ENCODE measurements at places on chromosomes 3 and 15.

DNA sequence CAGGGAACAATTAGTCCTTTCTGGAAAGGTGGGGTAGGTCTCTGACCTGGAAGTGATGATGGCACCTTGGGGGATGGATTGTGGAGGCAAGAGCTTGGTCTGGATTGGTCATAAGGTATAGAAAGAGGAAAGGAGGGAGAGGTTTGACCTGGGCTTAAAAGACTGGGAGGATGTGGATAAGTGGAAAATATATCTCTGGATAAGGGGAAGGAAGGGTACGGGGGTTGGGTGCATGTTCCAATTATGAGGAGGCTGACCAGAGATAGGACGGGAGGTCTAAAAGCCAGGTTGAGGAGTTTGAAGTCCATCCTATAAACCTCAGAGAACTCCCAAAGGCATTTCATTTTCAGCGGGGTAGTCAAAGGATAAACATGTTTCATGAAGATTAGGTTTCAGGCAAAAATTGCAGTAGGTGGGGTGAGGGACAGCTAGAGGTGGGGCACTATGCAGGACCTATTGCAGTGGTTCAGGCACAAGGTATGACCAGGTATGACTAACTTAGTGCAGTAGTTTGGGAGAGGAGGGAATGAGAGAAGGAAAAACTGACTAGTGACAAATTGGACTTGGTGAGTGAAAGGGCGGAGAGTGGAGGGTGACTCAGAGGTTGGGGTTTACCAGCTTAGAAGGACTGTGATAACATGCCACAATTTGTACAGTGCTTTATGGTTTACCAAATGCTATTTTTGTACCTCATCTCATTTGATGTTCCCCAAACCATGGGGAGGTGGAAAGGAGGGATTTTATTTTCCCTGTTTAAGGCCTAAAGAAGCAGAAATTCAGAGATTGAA, 10.7 kb downstream of the PDE8A start:
- DNase-seq: peak; percentile 26

GRCh38 chr3:73380735-73381532, 243.8 kb downstream of the PDZRN3 start:
- DNase-seq: no peak

DNA sequence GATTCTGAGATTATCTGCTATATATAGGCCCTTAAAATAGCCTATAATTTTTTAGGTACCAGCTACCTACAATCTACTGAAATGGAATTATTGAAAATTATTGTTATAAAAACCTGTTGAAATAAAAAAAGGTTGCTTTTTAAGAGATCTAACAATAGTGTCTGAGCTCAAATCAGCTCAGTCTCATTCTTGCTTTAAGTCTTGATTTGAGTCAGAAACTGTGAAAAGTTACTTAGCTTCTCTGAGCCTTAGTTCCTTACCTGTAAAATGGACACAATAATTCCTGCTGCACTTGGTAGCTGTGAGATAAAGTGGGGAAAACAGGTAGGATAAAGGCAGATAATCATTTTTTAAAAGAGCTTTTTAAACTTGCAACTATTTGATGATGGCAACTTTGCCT, 118.8 kb upstream of the UBE2E2 start:
- DNase-seq: no peak

- no peak for DNase-seq
These were observed 36.0 kb downstream of the MORC1 start for GRCh38 chr3:109081746-109082510.

- DNase-seq: peak; percentile 16
These were observed 32.7 kb downstream of the TRANK1 start for GRCh38 chr3:36911990-36912804.

GRCh38 chr15:61157933-61158332, 71.2 kb downstream of the RORA start:
- no peak for DNase-seq
